ENCODE measurements at places on chromosomes 11 and 22. TPM values are rescaled to one million over a fixed set of nuclear protein-coding genes. Genes with fewer than 3 reads are reported as not detected.

DEPDC7 gene
- total RNA-seq, result 3.9 TPM

SCARF2 gene
- total RNA-seq, result 40.4 TPM

FAM83F gene
- 2.5 TPM for total RNA-seq

TRIM29 gene
- 3.0 TPM for total RNA-seq

OR5D13 gene
- not detected for total RNA-seq
